Calu3 (cell line): ENCODE measurements at places on chromosomes 7 and 10.

DNA sequence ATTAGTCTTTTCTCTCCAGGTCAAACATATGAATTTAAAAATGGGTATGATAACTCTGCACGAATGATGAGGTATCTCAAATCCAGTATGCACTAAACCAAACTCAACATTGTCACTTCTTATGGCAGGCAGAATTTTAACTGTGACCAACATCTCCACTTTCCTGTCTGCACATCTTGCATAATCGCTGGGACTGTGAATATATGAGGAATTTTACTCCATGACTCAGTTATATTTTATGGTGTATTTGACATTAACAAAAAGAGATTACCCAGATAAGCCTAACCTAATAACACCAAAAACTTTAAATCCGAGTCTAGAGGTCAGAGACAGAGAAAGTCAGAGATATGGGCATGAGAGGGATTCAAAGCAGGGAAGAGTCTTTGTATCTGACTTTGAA is 454.5 kb upstream of the SEMA3D start:
- no peaks in the 10 kb centered on the region for H3K36me3 ChIP-seq
- no peak overlapping the region for H3K27ac ChIP-seq
- no peaks in the 10 kb centered on the region for H3K27me3 ChIP-seq
- H3K4me3 ChIP-seq, result no peak overlapping the region

DNA sequence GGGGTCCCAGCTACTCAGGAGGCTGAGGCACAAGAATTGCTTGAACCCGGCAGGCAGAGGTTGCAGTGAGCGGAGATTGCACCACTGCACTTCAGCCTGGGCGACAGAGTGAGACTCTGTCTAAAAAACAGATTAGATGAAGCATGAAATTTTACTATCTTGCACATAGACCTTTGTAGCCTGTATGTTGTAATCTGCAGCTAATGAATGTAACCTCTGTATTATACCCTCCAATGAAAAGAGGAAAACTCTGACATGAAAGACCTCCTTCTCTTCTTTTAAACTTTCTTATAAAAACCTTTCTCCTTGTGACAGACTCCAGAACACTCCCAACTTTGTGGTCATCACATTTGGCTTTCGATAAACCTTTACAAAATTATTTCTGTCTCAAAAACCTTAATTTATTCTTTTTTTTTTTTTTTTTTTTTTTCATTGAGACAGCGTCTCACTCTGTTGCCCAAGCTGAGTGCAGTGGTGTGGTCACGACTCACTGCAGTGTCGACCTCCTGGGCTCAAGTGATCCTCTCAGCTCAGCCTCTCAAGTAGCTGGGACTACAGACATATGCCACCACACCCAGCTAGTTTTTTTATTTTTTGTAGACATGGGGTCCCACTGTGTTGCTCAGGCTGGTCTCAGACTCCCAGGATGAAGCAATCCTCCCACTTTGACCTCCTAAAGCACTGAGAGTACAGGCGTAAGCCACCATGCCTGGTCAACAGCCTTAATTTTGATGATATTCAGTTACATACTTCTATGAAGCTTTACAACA is 97.4 kb downstream of the SVOPL start:
- no peaks in the 10 kb centered on the region for H3K27me3 ChIP-seq
- H3K27ac ChIP-seq, result no peak overlapping the region
- H3K4me1 ChIP-seq, result peaks cover 19% of the 10 kb centered on the region
- H3K36me3 ChIP-seq, result no peaks in the 10 kb centered on the region

DNA sequence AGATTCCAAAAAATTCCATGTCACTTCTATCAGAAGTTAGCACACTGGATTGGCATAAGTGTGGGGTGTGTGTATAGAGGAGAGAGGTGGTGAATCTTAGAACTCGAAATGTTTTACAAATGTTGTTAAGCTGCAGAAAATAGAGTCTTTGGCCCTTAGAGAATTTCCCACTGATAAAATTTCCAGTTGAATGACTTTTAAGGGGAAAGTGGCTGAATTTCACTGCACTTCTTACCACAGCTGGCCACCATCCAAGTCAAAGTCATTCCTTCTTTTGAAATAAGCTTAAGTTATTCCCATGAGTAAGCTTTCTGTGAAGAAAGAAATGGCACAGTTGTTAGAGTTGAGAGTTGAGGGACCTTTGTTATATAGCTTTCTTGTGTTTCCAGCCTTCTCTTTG is 13.9 kb downstream of the VCL start:
- H3K27ac ChIP-seq, result peak overlapping the region; percentile 45
- H3K4me3 ChIP-seq, result no peak overlapping the region
- H3K4me1 ChIP-seq, result peaks cover 49% of the 10 kb centered on the region
- H3K36me3 ChIP-seq, result peaks cover 48% of the 10 kb centered on the region
- DNase-seq, result peak; percentile 30

DNA sequence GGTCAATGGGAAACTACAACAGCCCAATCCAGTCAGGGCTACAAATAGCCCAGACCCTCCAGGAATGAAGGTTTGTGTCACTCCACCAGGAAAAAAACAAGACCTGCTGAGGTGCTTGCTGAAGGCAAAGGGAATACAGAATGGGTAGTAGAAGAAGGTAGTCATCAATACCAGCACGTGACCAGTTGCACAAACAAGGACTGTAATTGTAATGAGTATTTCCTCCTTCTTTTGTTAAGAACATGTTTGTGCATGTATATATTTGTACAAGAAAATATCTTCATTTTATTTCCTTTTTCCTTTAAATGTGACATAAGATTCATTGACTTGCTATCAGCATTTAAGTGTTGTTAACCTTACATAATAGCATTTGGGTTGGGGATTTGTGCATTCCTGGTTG is 229.3 kb downstream of the IMMP2L start:
- H3K4me1 ChIP-seq, result peaks cover 8% of the 10 kb centered on the region
- no peaks in the 10 kb centered on the region for H3K27me3 ChIP-seq
- no peaks in the 10 kb centered on the region for H3K36me3 ChIP-seq
- H3K4me3 ChIP-seq, result no peak overlapping the region

DNA sequence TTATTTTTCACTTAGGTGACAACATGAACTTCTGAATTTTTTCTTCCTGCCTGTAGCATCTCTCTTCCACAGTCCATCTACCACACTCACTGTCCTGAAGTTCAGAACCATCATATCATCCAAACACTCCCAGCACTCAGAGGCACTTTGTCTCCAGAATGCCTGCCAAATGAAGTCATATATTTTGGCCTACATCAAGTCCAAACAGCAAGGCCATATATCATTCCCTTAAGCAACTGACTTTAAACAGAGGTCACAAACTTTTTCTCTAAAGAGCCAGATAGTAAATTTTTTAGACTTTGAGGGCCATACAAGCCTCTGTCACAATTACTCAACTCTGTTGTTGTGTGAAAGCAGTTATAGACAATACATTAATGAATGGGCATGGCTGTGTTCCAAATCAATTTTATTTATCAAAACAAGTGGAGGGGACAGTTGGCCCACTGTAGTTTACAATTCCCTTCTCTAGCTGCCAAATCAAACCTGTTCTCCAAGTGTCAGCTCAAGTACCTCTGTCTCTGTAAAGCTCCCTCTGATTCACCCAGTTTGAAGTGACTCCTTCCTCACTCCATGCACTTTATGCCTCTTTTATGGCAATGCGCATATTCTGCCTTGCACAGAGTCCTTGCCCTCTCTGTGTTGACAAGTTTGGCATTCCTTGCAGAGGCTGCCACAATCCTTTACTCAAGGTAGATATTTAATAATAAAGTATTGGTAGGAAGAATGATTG is 305.7 kb downstream of the FZD1 start:
- no peak for DNase-seq
- no peak overlapping the region for H3K27ac ChIP-seq
- H3K27me3 ChIP-seq, result no peaks in the 10 kb centered on the region
- no peak overlapping the region for H3K4me3 ChIP-seq
- H3K36me3 ChIP-seq, result no peaks in the 10 kb centered on the region
- no peaks in the 10 kb centered on the region for H3K4me1 ChIP-seq

DNA sequence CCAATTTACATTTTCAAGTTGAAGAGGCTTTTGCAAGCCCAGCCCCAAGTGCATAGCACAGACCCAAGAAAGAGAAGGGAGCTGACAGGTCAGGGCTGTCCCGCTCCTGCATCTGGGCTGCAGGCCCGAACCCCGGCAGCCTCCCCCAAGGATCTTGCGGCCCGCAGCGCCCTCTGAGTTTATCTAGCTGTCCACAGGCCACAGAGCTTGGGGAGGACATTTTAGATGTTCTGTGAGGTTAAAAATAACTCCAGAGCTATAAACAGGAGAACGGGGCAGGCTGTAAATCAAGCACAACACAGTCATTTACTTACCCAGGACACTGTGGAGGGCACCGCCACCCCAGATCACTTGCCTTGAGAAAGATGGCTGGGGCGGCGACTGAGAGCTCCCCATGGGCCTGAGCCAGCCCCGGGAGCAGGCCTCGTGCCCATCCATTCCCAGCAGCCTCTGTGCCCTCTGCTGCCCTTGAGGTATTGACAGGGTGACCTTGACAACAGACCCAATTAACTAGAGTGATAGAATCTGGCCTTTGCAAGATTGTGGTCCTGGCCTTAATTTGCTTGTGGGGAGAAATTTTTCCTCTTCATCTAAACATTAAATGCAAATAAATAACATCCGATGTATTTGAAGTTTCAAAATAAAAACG is 563.0 kb downstream of the TCERG1L start:
- H3K36me3 ChIP-seq, result no peaks in the 10 kb centered on the region
- H3K4me3 ChIP-seq, result no peak overlapping the region
- DNase-seq, result no peak
- H3K4me1 ChIP-seq, result no peaks in the 10 kb centered on the region
- H3K27me3 ChIP-seq, result no peaks in the 10 kb centered on the region

DNA sequence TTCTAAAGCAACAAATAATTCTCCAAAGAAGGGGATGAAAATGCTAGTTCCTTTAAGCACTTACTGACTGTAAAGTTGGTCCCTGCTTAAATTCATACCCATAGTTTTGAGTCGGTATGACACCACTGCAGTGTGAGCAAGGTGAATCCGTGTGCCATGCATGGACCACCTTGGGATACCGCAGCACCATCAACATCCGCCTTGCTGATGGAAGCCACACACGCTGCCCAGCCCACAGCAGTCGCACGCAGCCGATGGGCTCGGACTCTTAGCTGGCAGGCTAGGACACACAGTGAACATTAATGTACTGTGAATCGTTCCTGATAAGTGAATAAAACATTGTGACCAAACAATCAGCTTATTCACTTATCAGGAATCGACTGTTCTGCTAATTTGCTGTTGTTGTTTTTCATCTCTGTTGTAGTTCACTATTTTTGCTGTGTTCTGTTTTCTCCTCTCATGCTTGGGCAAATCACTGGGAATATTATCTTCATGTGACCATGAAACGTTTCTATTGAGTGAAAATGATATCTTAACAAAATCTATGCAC is 275.5 kb downstream of the USP6NL start:
- H3K36me3 ChIP-seq, result no peaks in the 10 kb centered on the region
- H3K4me3 ChIP-seq, result no peak overlapping the region
- no peak overlapping the region for H3K27ac ChIP-seq
- no peak for DNase-seq
- H3K4me1 ChIP-seq, result no peaks in the 10 kb centered on the region
- peaks cover 79% of the 10 kb centered on the region for H3K27me3 ChIP-seq

DNA sequence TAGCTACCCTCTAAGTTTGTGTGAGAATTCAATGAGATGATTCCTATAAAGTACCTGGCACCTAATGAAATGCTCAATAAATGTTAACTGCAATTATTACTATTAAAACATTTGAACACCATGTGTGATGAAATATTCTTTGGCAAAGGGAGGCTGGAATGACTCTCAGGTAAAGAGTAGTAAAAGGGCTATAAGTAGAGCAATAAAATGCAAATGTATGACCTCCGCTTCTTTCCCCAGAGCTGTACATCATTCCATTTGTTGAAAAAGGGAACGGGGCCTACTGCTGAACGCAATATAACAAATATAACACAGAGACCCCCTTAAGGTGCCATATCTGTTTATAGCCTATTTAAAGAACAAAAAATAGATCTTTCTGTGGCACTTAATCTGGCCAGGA is 27.8 kb downstream of the CELF2 start:
- no peak overlapping the region for H3K27ac ChIP-seq
- no peaks in the 10 kb centered on the region for H3K27me3 ChIP-seq
- no peak overlapping the region for H3K4me3 ChIP-seq
- no peak for DNase-seq
- no peaks in the 10 kb centered on the region for H3K4me1 ChIP-seq

DNA sequence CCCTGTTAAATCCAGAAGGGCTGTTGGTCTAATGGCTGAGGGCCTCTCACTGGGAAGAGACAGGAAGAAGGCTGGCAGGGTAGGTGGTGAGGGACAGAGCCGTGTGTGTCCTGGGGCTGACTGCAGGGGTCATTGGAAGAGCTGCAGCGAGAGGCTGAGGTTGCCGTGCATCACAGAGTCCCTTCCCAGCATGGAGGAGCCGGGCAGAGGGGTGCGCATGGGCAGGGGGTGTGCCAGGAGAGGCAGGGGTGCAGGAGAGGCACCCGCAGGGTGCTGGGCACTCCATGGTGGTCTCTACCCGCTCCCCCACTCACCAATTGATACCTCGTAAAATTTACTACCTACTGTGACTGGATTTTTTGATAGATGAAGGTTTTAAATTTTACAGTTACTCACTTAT is 124.3 kb downstream of the ACTR3B start:
- no peak for DNase-seq
- H3K4me1 ChIP-seq, result no peaks in the 10 kb centered on the region
- H3K4me3 ChIP-seq, result no peak overlapping the region
- no peak overlapping the region for H3K27ac ChIP-seq
- no peaks in the 10 kb centered on the region for H3K36me3 ChIP-seq
- H3K27me3 ChIP-seq, result no peaks in the 10 kb centered on the region

GRCh38 chr7:1659696-1660095 is 10.4 kb upstream of the ELFN1 start:
- H3K36me3 ChIP-seq, result no peaks in the 10 kb centered on the region
- H3K4me1 ChIP-seq, result no peaks in the 10 kb centered on the region
- H3K27me3 ChIP-seq, result peaks cover 84% of the 10 kb centered on the region
- H3K4me3 ChIP-seq, result no peak overlapping the region
- no peak overlapping the region for H3K27ac ChIP-seq

GRCh38 chr10:77442699-77443189 is 194.9 kb downstream of the KCNMA1 start:
- H3K36me3 ChIP-seq, result no peaks in the 10 kb centered on the region
- H3K27ac ChIP-seq, result no peak overlapping the region
- H3K4me1 ChIP-seq, result no peaks in the 10 kb centered on the region
- no peak for DNase-seq

DNA sequence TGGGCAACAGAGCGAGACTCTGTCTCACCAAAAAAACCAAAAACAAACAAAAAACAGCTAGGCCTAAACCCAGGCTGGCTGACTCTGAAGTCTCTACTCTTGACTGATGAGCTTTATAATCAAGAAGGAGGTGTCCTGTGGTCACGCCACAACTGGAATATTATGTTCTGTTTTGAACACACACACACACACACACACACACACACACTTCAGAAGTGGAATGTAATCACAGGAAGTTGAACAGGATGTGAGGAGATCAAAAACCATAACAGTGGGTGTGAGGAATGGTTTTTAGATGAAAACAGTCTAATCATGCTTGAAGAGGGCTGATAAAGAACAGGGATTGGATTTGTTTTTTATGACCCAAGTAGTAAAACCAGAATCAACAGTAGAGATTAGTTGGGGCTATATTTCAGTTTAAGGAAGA is 51.1 kb upstream of the IL6 start:
- H3K4me1 ChIP-seq, result peaks cover 28% of the 10 kb centered on the region
- no peak overlapping the region for H3K4me3 ChIP-seq
- H3K36me3 ChIP-seq, result no peaks in the 10 kb centered on the region
- no peaks in the 10 kb centered on the region for H3K27me3 ChIP-seq
- H3K27ac ChIP-seq, result no peak overlapping the region
